ENCODE measurements at places on chromosomes 6 and 20.

GRCh38 chr6:151948002-151948743 lies 140.7 kb downstream of the ESR1 start:
- no peak for DNase-seq

DNA sequence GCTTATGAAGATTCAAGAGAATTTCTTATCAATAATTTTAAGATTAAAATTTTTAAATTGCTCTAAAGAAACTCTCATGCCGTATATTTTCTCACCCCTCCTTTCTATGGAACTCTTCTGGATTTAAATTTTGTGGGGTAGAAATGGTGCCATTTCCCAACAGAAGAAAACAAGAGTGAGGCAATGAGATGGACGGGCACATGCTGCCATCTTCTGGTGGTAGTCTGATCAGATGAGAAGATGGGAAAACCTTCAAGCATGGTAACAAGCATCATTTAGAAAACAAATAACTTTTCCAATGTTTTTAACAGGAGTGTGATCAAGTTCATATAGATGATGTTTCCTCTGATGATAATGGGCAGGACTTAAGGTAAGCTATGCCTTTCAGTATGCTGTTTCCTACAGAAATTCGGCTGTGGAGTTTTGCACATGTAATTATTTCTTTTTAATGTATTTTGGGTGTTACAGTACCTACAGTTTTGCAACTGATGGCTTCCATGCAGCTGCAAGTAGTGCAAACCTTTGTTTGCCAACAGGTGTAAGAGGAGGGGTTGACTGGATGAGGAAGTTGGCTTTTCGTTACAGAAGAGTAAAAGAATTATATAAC lies 271.4 kb downstream of the EYA4 start:
- DNase-seq = no peak

DNA sequence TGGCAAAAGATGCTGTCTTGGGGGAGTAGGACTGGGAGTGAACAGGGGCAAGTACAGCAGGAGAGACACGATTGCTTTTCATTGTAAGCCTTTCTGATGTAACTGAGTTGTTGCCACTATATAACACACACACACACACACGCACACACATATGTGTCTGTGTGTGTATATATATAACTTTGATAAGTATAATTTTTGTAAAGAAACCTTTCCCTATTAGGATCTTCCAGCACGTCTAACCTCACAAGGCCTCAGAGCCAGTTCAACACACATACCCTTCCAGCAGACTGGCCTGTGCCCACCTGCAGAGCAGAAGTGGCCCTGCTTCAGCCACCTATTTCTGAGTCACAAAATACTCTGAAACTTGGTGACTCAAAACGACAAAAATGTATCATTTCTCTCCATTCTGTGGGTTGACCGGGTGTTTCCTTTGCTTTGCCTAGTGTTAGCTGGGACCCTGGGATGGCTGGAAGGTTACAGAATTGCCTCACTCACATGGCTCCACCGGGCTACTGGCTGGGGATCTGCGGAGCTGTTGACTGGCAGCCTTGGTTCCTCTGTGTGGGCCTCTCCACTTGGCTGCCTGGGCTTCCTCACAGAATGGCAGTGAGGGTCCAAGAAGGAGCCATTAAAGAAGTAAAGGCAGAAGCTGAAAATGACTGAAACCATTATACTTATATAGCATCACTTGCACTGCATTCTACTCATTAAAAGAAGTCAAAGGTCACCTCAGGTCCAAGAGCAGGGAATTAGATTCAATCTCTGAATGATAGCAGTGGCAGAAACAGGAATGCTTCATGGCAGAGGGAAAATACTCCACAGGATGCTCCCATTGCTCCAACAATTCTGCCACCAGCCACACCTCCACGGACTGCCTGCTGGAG lies 126.4 kb downstream of the BANF2 start:
- no peak for DNase-seq

DNA sequence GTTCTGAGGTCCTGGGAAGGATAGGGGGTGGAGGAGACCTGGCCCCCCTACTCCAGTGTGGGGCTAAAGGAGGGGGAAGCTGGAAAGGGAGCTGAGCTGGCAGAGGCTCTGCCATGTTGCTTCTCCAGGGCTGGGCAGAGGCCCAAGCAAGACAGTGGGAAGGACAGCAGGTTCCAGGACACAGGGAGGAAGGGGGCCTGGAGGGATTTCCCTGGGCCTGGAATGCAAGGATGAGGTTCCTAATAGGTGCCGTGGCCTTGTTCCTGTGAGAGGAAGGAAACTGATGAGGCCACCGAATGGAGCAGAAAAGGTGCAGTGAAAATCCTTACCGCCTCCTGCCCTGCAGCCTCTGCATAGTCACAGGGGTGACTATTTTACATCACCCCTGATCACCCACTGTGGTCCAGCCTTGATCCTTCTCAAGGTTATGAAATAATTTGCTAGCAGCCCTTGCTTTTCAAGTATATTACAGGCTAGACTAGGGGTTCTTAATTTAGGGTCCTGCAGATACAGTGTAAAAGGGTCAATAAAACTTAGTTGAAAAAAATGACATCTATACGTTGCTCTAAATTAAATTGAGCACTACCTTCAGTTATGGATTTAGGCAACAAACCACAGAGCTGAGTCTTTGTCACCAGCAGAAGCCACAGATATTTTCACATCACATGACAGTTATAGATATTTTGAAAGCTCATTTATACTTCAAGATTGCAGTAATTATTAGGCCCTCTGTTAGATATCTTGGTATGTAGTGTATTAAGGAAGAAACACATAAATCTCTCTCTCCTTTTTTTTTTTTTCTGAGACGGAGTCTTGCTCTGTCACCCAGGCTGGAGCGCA lies 45.7 kb upstream of the RNF24 start:
- no peak for DNase-seq

GRCh38 chr6:148479497-148479896 lies 136.9 kb downstream of the SASH1 start:
- DNase-seq = no peak

GRCh38 chr20:33790566-33790965 lies 20.6 kb upstream of the CHMP4B start:
- DNase-seq = no peak

DNA sequence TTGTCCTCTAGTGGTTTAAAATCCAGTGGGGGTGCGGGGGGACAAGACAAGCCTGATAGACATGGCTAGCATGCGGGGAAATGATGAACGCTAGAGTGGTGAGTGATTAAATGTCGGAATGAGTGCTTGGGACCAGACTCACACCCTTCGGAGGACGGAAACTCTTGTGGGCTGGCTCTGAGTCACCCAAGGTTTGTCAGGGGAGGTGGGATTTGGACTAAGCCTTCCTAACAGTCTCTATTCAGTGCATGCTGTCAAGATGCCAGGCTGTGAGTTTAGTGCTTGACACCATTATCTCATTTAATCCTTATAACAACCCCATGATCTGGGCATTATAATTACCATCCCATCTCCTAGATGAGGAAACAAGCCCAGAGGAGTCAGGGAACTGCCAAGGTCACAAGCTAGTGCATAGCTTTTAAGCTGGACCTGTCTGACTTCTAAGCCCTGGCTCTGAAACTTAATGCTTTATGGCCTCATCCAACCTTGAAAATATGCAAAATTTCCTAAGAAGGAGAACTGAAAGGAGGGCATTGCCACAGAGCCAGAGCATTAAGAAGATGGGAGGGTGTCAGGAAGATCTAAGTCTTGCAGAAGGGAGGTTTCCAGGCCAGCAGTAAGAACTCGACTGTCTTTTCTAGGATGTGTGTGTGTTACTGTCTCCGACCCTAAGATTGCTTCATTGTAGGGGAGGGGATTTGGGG lies 168.7 kb upstream of the LRFN2 start:
- no peak for DNase-seq

DNA sequence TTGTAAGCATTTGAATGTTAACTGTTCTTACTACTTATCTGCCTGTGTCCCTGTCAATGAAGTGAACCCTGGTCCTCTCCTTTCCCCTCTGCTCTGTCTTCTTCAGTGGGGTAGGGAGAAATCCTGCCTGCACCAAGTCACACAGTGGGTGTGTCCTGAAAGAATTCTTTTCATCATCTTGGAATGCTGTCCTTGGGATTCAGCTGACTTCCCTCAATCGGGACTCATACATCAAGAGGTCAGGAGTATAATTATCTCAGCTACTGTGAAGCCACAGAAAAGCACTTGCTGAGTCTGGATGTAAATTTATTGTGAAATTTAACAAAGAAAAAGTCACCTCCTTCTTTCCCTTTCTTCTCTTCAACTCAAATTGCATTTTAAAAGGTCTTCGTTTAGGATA lies 328.5 kb downstream of the SOX4 start:
- no peak for DNase-seq

- no peak for DNase-seq
Observed at GRCh38 chr6:40719671-40720374, 132.7 kb upstream of the LRFN2 start.

- DNase-seq = no peak
Observed at GRCh38 chr6:112029045-112029822, 24.7 kb upstream of the CCN6 start.

DNA sequence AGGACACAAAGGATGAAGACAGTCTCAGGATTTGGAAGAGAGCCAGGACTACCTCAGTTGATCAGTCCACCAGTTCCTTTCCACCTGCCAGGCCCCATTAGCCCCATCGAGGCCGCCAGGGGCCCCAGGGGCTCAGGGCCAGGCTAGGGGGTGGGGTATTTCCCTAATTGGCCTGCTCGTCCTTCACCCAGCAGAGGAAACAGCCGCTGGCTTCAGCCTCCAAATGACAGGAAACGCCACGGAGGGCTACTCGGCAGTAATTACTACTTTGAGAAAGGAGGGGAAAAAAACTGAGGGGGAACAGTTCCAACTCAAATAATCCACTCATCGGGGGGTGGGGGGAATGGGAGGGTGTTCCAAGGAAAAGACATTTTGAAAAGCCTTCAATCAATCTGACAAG lies 42.7 kb downstream of the MAFB start:
- DNase-seq = no peak

- no peak for DNase-seq
Observed at GRCh38 chr6:128532136-128532535, 11.7 kb upstream of the PTPRK start.

DNA sequence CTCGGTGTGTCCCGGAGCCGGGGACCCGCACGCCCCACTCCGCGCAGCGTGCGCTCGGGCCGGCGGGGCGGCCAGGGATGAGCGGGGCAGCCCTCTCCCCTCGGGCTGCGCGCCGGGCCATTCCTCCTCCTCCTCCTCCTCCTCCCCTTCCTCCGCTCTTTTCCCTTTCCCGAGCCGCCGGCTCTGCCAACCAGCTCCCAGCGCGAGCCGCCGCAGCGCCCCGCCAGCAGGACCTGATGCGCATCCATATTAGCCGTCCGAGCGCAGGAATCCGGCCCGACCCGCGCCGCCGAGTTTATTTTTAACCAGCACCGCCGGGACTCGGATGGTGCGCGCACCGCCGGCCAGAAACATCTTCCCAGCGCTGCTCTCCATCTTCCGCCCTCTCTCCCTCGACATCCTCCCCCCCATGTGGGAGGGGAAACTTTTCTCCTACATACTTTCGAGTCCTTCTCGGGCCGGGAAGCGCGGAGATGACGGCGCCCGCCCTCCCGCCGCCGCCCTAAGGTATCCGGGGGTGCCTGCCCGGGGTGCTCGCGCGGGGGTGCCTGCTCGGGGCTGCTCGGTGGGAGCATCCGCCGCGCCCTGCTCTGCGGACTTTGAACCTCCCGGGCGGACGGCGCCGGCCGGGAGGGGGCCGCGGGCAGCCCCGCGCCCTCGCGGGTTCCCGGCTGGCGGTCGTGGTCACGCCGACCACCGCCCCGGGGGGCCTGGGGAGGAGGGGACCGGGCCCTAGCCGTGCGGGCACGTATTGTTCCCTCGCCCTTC lies 619 bp downstream of the RREB1 start:
- DNase-seq = no peak

DNA sequence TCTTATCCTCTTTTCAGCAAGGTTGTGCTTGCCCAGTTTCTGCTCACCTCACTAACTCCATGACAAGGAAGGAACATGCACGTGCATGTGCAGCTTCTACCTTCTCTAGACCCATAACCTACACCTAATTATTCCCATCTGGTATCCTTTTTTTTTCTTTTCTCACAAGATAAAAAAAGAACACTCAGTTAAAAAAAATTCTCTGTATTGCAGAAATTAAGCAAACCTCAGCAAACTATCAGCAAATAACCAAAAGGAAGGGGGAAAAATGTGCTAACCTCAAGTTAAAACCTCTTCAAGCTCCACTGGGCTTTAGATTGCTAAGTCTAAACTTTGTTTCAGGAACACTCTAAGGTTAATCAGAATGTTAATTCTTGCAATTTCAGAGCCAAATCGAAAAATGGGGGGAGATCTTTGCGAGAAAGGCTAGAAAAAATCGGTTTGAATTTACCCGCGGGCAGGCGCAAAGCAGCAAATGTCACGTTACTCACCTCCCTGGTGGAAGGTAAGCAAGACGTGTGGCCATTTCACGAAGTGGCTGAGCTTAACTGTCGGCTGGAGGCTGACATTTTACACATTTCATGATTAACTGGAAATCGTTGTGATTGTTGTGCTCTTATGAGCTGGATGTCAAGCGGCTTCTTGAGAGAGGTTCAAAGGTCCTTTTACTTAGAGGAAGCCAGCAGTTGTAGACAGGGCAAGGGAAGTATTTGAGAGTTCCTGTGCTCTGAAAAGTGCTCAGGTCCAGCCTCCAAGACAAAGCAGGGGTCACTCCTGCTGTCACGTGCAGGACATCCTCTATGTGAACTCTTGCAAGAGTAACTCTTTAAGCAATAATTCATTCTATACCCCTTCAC lies 19.1 kb downstream of the TFAP2B start:
- no peak for DNase-seq

DNA sequence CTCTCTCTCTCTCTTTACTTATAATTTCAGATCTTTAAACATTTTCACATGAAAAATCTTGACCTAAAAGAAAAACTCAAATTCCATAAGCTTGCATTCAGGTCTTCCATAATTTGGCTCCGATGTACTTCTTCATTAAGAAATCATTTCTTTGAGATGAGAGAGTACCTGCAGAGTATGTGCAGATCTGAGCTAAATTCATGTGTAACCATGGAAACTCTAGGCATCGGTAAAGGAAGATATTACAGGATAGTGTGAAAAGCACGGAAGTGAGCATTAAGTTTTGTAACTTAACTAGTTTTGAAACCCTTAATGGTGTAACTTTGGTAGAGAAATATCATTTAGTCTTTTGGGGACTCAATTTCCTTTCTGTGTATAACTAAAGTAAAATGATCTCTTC lies 295.9 kb upstream of the SOX4 start:
- no peak for DNase-seq

- no peak for DNase-seq
Observed at GRCh38 chr20:19254956-19255355, 42.5 kb downstream of the SLC24A3 start.

GRCh38 chr20:53685070-53685595 lies 91.5 kb upstream of the ZNF217 start:
- DNase-seq = no peak

GRCh38 chr6:166145751-166146150 lies 21.9 kb downstream of the TBXT start:
- no peak for DNase-seq

DNA sequence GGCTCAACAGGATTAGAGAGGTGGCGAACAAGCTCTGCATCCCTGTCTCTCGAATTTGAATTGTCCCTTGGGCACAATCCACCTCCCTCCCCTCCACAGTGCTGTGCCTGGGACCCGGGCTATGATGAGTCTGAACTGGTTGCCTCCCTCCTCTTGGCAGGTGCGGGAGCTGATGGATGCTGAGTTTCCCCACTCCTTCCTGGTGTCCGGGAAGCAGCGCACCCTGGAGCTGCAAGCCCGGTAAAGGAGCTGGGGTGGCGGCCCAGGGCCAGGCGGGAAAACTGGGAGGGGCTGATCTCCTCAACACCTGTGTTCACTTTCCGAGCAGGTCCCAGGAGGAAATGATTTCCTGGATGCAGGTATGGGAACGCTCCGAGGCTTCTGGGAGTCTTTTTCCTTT lies 14.9 kb downstream of the FGD2 start:
- no peak for DNase-seq

GRCh38 chr20:60695226-60696000 lies 556.6 kb upstream of the CDH4 start:
- DNase-seq = no peak

Data from cortex of kidney (tissue), 1 donor.